Effector memory CD8-positive, alpha-beta T cell (primary cell): ENCODE measurements at places on chromosomes 13 and 19.

- DNase-seq: no peak
Observed at GRCh38 chr19:6791237-6791636, 18.7 kb downstream of the VAV1 start.

GRCh38 chr13:99986741-99987140 is 5.2 kb downstream of the ZIC2 start:
- no peak for DNase-seq

- no peak for DNase-seq
Observed at GRCh38 chr13:50200988-50201387, 185.7 kb downstream of the KCNRG start.

DNA sequence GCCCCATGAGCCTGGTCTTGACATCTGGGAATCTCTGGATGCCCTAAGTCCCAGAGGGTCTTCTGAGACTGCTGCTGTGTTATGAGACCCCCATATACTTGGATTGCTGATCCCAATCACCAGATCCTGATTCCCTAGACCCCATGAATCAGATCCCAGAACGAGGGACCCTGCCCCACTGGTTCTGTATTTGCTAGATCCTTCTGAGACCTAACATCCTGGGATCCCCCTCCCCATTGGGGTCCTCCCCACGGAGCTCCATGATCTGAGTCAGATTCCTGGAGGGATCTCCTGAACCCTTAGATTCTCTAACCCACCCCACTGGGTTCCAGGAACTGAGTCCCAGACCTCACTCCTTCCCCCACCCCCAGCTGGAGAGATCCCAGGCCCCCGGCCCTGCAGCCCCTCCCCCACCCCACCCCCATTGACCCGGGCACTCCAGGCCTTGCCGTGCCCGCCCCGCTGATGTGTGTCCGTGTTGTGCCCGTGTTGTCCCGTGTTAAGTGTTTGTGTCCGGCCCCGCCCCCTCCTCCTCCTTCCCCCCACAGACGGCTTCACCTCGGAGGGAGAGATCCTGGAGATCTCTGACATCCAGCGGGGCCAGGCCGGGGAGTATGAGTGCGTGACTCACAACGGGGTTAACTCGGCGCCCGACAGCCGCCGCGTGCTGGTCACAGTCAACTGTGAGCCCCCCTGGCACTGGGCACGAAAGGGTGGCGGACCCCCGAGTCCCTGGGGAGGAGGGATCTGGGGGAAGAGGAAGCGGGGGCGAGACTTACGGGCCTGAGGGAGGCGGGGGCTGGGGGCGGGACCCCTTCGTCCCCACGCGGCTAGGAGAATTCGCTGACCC is 15.0 kb downstream of the IGLON5 start:
- no peak for DNase-seq

DNA sequence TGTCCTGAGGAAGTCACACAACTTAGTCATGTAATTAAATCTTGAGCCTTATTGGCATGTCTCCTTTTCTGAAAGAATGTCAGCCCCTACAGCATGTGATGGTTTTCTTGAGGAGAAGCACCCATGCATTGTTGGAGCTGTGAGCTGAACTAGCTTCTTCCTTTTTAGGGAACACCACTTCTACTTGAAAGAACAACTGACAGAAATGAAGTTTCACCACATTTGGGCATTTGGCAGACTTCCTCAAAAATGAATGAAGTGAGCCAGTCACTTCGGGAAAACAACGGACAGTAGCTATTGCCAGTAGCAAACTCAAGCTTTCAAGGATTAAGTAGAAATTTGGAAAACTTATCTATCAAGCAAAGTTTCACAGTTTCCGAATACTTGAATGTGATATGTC is 1351.3 kb downstream of the EFNB2 start:
- DNase-seq: no peak

DNA sequence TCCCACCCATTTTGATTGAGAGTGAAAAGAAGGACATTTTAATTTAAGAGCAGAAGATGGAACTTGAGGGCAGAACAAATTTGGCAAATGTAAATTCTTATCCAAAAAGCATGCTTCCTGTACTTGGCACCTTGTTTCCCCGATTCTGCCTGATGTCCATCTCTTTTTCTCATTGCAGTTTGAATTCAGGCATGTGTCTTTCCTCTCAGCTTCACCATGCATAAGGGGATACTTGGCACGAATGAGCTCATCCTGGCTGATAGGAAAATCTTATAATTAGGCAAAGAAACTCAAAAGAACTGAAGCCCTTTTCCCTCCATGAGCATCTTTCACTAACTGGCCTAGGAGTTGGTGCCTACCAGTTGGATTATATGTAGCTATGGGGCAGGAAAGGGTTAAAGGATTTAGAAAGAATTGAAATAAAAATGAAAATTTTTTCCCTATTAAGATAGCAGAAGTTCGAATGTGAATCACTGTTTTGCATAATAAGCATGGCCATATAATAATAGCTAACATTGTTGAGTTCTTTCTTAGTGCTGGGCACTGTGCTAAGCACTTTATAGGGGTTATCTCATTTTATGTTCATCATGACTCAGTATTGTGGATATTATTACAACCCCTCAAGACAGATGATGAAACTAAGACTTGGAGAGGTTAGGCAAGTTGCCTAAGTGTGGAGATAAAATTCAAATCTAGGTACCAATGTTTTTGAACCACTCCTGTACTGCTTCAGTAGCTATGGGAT is 386.6 kb downstream of the KCNRG start:
- DNase-seq: no peak

DNA sequence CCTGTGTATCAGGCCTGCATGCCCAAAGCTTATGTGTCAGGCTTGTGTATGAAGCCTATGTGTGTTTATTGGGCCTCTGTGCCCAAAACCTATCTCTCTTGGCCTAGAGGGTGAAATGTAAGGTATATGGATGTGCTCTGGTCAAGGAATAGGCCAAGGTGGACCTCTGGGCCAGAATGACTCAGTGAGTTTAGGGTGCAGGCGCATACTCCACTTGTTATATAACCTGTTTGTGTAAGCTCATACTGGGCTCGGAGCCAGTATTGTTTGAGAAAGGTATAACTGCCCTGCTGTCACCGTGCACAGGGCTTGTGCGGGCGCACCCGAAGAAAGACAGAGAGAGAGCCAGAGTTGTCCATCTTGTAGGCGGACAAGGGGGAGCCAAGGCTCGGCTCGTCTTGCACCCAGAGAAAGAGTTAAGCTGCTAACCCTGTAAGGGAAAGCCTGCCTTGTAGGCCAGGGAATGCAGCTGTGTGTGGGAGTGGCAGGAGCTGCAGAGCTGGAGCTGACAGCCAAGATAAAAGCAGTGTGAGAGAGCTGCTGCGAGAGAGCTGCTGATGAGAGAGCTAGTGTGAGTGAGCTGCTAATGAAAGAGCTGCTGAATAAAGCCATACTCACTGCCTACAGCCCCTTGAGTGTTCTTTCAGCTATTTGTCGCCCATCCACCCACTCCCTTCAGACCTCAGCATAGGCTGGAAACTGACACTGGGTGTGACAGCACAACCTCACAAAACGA is 43.4 kb upstream of the N4BP2L1 start:
- no peak for DNase-seq

GRCh38 chr13:69553976-69554375 is 553.6 kb upstream of the ATXN8OS start:
- no peak for DNase-seq

DNA sequence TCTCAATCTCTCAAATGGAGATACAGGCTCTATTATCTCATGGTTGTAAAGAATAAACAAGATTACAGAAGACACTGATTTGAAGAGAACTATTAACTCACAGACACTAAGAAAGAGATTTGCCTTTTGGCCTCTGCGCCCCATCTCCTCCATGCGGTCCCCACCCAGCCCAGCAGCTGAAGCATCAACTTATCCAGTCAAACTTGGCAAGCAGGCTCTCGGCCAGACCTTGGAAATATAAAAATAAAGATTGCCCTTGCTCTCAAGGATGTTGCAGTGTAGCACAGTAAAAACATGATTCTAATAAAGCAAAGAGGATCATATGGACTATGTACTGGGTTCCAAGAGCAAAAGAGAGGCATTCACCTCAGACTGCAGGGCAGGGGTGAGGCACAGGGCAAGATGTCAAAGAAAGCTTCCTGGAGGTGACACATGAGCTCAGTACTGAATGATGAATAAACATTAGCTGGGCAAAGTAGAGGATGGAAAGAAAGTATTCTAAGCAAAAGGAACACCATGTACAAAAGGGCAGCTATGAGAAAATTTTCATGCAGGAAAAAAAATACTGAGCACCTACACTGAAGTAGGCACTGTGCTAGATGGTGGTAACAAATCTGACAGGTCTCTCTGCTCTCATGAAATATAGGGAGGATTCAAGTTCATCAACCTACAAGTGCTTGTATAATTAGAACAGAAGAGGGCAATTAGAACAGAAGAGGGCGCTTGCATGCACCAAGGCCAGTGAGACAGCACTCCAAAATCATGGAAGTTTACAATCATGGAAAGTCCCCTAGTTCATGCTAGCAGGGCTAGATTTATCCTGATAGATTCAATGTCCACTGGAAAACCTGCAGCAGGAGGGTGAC is 85.0 kb downstream of the SACS start:
- no peak for DNase-seq

DNA sequence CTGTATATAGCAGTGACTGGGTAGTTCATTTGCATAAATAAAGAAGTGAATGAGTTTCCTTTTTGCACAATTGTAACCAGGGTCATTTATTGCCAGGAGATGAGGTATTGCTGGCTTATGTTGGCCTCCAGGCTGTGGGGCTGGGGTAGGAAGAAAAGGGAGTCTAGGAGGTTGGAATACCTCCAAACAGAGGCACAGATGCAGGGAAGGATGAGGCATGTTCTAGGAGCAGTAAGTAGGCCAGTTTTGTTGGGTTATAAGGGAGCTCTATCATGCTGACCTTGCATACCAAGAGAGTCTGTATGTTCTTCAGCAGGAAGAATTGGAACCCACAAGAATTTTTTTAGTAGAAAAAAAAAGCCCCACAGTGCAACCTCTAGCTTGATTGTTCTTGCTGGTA is 17.2 kb upstream of the CYSLTR2 start:
- DNase-seq: no peak

GRCh38 chr13:42275506-42275905 is 3.6 kb downstream of the AKAP11 start:
- DNase-seq: no peak

DNA sequence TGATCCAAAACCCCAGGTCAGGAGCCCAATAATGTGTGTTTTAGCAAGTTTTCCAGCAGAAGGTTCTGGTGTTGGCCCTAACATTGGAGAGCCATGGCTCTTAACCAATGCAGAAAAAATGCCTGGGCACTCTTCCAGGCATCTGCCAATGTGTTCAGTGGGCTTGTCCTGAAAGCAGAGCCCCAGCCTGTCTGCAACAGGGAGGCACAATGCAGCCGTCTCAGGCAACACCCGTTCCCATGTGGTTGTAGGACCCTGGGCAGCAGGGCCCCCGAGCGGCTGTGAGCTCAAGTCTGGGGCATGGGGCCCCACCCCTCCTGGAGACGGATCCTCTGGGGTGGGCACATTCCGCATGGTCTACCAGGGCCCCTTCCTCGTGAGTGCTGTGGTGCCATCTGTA is 58.1 kb upstream of the SIAH3 start:
- no peak for DNase-seq

DNA sequence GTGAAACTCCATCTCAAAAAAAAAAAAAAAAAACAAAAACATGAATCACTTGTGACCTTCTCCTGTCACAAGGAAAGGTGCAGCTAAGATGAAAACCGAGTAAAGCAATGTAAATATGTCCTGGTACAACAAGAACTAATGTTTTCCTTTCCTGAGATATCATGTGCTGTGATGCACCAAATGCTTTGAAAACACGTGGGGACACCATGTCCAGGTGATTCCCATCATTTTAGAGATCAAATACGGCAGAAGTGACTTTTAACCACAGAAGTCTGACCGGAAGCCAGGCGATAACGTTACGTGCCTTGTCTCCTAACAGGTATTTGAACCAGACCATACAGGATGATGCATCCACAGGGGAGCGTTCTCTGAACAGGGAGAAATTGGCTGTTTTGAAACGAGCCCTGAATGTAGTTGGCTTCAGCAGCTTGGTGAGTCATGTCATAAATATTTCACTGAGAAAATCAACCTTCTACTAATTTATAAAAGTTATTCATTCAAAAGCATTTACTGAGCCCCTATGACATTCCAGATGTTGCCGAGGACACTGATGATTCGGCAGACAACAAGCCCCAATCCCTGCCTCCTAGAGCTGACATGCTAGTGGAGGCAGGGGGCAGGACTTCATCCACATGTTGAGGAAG is 328.1 kb downstream of the MYO16 start:
- no peak for DNase-seq

DNA sequence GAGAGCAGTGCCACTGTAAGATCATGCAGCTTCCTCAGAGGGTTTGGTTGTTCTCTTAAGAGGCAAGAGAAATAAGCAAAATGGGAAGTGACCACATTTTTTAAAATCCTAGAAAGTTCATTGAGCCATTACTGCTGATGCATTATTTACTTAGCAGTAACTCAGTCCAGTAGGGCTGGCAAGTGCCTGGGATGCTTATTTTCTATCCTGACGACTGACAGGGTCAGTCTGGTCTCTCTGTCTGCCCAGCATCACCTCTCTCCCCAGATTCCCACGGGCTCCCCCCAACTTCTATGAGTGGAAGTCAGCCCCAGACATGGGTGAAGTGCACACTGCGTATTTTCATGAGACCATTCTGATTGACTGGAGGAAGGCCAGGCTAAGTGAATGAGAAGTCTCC is 10.4 kb downstream of the SHISA2 start:
- no peak for DNase-seq

GRCh38 chr19:37346091-37346490 is 24.8 kb upstream of the ZNF527 start:
- DNase-seq: no peak

GRCh38 chr13:28047757-28048388 is 52.5 kb downstream of the FLT3 start:
- DNase-seq: no peak

DNA sequence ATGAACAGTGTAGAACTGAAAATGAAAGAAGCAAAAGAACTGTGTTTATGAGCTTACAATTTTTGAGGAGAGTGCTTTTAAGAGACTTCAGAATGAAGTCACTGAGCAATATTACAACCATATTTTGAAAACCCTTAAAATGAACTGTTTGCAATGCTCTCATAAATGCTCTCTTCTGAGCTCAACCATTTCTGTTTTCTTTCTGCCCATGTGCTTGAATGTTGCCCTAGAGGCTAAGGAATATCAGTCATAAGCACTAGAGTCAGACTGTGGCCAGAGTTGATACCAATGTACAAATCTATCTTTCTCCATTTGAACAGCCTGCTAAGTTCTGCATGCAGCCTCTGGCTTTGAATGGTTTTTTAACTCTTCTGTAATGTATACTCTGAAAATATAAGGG is 1092.8 kb downstream of the PCDH9 start:
- DNase-seq: no peak

GRCh38 chr13:20258963-20259288 is 26.8 kb upstream of the GJB6 start:
- no peak for DNase-seq
